ENCODE measurements at places on chromosomes 1 and 21.
A peak's percentile ranks its signal among the peaks of the same experiment; 100 is the strongest.

DNA sequence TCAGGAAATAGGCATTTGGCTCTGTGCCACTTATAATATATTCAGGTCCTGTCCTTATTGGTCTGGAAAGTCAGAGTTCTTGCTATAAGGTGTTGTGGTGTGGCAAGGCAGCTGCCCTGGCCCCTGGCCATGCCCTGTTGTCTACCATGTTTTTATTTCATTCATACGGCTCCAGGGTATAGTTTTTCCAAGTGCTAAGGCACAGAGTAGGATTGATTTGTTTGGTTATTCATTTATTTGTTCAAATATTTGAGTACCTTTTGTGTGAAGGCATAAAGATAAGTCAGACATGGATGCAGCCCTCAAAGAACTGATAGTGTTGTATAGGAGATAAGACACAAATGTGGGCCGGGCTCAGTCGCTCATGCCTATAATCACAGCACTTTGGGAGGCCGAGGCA is 10.1 kb downstream of the ZBTB8B start:
- no peak for DNase-seq

- no peak for DNase-seq
These were observed 178.9 kb upstream of the C1orf105 start for GRCh38 chr1:172241540-172241939.

DNA sequence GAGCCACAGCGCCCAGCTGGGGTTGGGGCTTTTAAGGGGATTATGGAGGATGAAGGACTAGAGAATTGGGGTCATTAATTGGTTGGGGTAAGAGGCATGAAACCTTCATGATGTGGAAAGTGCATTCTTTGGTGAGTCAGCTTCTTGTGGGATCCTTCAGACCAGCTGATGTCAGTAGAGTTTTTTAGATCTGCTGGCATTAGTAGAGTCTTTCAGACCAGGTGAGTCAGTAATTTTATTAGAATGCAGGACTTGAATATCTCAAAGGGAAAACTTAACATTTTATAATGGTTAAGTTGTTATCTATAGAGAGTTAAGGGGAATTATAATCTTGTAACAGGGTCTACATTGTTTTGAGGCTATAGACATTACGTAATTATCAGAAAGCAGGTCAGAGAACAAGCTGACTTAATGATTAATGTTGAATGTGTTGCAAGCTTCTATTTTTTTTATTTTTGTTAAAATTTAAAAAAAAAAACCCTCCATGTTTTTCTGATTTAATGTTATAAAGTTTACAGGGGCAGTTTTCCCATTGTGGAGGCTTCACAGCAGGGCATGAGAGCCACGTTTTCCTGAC is 160.9 kb upstream of the FMN2 start:
- DNase-seq, result no peak

GRCh38 chr1:56167596-56167995 is 411.8 kb downstream of the PLPP3 start:
- no peak for DNase-seq

- no peak for DNase-seq
These were observed 14.5 kb downstream of the SLX9 start for GRCh38 chr21:44954281-44954771.

- DNase-seq, result no peak
These were observed 72.8 kb downstream of the NRIP1 start for GRCh38 chr21:14991957-14992356.

DNA sequence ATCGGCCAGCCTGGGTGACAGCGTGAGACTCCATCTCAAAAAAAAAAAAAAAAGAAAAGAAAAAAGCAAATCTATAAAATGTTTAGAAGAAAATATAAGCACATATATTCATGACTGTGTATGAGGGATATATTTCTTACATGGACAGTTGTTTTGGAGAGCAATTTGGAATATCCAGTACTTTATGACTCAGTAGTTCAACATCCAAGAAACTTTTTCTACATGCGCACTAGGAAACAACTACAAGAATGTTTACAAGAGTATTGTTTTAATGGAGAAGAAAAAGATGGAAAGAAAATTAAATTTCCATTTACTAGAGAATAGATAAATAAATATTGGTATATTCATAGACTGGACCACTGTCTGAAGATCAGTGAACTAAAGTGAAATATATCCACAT is 77.5 kb downstream of the MAST2 start:
- DNase-seq, result no peak

DNA sequence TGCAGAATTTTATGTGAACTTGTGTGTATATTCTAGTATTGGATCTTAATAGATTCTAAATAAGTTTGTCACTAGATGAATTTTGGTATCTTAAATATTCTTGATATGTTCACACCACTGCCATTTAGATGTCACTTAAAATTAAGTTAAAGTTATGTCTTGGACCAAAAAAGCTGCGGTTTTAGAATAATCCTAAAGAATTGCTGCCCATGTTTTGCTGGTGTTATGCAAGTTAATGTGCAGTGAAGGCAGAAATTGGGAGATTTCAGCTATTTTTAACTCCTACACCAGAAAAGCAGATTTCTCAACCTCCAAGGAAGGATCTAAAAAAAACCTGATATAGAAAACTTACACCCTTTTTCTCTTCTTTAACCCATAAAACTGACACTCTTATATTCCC is 757 bp downstream of the ACADM start:
- DNase-seq, result no peak

DNA sequence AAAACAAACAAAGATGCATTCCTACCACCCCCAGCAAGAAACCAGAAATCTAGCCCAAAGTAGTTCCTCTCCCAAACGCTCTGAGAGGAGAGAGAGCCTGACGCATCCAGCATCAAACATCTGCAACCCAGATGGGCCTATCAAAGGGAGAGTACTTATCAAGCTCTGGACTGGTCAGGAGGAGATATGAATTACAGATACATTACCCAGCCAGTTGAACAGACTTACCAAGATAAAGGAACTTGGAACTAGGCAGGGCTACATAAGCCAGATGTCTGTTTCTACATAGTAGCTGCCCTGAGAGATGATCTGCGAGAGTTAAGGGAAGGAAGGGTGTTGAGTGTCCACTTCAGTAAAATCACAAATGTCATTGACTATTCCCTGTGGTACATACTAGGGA is 138.4 kb downstream of the PAPPA2 start:
- DNase-seq, result no peak

GRCh38 chr1:181643631-181644030 is 160.3 kb downstream of the CACNA1E start:
- DNase-seq, result no peak

DNA sequence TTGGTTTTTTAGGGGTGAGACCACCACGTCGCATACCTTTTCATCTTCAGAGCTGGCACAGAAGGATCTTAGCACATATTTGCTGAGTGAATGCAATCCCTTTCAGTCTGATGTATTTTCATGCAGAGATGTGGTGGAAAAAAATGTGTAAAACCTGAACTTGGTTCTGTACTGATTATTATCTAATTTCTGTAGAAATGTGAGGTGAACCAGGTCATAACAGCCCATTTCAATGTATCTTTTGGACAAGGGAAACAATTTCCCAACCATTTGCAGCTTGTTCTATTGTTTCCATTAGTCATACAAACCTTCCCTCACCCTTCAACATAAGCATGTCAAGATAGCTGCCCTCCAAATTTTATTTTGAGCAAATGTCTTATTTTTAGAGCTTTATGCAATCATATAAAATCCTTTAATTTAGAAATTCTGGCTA is 46.8 kb upstream of the RUNX1 start:
- DNase-seq, result no peak

DNA sequence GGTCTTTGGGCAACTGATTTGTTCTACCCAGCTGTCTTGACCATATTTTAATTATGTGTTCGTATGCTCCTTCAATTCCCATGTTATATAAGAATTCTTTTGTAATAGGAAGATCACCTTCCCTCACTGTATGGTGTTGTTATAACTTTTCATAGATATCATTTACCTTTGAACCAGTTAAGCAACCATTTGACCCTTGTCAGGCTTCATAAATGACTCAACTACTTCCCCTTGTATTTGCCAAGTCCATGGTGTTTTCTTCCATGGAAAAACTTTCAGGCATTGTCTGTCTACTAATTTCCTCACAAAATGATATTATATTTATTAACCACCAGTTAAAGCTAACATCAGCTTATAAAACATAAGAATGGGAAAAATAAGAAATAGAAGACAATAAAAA is 5.1 kb downstream of the BPNT1 start:
- DNase-seq, result no peak

GRCh38 chr1:156586892-156587477 is 4.6 kb upstream of the NAXE start:
- DNase-seq, result no peak

GRCh38 chr1:21344098-21344749 is 54.0 kb upstream of the ECE1 start:
- no peak for DNase-seq

- DNase-seq, result no peak
These were observed 100.4 kb downstream of the SPATA6 start for GRCh38 chr1:48371598-48371997.

DNA sequence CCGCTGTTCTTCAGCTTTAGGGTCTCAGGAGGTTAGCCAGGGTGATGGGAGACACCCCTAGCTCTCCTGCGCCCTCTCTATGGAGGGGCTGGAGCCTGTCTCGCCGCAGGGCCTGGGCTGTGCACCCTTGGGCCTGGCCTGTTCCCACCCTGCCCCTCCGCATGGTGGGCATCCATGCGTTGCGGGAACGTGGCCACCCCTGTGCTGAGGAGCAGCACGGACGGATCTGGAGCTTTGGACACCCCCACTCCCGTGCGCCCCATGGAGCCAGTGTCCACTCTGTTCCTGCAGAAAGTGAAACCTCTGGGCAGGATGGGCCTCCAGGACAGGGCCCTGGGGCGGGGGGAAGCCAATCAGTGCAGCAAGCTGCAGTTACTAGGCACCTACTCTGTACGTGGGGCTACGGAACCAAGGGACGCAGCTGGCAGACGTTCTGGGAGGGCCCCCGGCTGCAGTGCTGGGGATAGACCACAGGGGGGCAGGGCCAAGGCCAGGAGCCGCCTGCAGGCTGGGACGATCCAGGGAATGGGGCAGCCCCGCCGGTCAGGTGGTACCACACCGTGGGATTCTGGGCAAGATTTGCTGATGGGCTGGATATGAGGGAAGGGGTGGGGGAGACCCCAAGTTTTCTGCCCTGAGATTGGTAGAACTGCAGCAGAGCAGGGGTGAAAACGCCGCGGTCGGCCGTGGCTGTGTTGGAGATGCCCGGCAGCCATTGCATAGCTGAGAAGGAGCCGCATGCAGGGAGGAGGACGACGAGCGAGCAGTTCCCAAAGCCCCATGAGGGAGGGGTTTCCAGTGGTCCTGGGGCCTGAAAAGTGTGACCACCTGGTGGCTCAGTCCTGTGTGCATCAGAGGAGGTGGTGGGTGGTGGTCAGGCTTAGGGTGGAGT is 43.3 kb downstream of the TP73 start:
- DNase-seq, result no peak

- peak; percentile 47 for DNase-seq
These were observed 36.6 kb downstream of the PLXNA2 start for GRCh38 chr1:208207388-208208131.

All from NCI-H1105 (cell line).